NK-92 treated with Interleukin-12 subunit alpha and Interleukin-12 subunit beta, amount 100 ng/mL, for 24 hours (cell line): ENCODE measurements at places on chromosomes 11 and 22.

- no peak for DNase-seq
Measured at GRCh38 chr11:9838961-9839360, 175.1 kb downstream of the SWAP70 start.

DNA sequence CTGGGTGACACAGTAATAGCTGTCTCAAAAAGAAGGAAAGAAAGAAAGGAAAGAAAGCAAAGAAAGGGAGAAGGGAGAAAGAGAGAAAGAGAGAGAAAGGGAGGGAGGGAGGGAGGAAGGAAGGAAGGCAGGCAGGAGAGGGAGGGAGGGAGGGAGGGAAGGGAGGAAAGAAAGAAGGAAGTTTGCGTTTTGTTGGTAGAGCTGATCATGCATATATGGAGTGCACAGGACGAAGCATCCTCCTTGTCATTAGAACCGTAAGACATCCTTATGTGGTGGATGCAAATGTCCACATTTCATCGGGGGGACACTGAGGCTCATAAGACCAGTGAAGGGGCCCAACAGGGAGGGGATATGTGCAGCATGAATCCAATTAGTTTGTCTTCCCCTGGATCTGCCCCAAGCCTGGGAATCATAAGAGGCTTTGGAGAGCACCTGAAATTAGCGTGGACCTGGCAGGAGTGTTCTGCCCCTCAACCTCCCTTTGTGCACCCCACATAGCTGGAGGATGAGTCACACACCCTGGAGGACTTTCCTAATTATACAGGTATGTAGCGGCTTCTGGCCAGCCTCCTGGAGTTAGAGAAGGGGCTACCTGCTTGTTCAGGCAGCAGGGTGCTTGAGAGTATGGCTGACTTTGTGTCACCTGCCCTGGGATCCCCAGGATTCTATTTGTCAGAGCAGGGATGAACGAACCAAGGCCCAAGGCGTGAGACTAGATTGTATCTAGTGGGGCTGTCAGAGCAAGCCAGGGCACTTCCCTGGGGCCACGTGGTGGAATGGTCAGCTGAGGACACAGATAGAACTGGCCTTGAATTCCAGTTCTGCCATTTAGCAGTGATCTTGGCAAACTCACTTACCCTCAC, 119.7 kb upstream of the CD82 start:
- DNase-seq: no peak

GRCh38 chr11:59355226-59355625, 3.5 kb upstream of the OR5AN1 start:
- no peak for DNase-seq

- no peak for DNase-seq
Measured at GRCh38 chr22:19807161-19807913, 46.8 kb downstream of the TBX1 start.

DNA sequence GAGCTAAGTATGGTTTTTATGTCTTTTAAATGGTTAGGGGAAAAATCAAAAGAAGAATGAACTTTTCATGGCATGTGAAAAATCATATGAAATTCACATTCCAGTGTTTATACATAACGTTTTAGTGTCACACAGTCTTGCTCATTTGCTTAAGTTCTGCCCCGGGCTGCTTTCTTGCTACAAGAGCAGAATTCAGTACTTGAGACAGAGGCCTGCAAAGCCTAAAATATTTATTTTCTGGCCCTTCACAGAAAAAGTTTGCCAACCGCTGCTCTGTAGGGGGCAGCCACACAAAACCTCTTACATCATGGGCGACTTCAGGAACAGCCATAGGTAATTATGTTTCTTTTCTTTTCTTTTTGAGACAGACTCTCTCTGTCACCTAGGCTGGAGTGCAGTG, 1.0 kb upstream of the ATG2A start:
- no peak for DNase-seq
